ENCODE measurements at places on chromosomes 4 and X.
A peak's percentile ranks its signal among the peaks of the same experiment; 100 is the strongest.

- no peak for DNase-seq
Observed at GRCh38 chrX:116449156-116449555, 12.8 kb downstream of the SLC6A14 start.

GRCh38 chr4:99817309-99817890 is 773 bp downstream of the DAPP1 start:
- DNase-seq, result no peak

GRCh38 chrX:111244235-111244750 is 26.0 kb downstream of the CAPN6 start:
- DNase-seq, result no peak

DNA sequence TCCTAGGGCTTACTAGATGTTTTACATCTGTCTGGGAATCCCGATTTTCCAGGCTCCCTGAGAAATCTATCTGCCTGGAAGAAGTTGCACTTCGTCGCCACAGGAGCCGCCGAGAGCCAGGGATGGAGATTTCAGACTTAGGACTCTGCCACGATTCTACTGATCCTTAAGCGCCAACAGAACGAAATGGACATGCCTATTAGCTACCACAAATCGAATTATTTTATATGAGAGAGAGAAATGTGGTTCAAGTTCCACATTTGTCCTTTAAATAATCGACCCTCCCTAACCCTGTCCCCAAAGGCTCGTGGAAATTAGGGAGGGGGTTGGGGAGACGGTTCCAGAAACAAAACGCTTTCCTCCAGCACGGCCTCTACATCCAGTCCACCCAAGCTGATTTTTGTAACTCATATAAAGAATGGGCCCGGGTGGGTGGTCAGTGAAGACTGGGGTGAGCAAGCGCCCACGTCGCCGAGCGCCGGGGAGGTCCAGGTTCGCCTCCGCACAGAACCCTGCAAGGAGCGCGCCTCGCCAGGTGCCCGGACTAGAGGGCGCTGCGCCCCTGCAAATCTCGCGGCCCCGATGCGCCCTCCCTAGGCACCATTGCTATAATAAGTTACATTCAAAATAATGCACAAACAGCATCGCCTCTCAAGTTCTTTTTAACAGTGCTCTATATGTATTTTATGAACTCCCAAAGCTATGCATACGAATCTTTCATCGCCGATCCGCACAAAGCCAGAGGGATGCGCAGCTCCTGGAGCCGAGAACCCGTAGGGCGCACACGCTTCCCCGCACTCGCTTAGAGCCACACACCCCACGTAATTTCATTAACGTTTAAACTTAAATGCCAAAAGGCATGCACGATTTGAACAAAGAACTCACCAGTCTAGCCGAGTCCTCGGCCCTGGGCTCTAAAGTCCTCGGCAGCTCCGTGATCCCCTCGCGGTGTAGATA is 2.1 kb upstream of the FAT1 start:
- DNase-seq, result peak; percentile 64

DNA sequence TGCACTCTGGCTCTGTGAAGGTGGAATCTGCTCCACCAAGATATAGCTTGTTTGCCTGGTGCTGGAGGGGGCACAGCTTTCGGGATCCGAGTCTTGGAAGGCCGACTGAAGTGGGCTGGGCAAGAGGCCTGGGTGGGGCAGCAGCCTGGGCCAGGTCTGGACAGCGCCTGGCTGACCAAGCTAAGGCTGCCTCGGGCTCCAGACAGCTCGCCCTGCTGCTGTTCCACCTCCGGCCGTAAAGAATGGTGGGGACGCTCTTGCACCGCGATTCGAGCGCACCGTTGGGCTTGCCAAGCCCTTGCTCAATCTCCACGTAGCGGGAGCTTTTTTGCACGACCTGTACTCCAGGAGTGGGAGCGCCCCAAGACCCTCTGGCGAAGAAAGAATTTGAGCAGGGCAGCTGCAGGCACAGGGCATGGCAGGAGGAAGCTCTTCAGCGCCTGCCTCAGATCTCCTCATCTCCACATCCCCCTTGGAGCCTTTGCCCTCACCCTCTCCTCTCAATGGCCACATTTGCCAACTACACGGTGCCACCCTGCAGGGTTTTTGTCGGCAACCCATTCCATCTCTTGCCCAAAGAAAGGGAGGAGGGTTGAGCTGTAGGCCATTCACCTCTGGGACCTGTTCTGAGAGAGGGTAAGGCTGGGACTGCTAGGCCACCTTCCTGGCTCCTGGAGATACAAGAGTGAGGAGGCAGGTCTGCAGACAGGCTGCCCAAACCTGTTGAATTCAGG is 18.9 kb downstream of the CNGA2 start:
- DNase-seq, result peak; percentile 28

Measured in nucleus accumbens (tissue), 56 donors.